Activated T-cell treated with anti-CD3 and anti-CD28 coated beads, Interleukin-2, amount 50 U/mL, for 48 hours (primary cell): ENCODE measurements at places on chromosomes 4 and X.
A peak's percentile ranks its signal among the peaks of the same experiment; 100 is the strongest.

- no peak for DNase-seq
These were observed 6.0 kb downstream of the PROM1 start for GRCh38 chr4:16077786-16078185.

- DNase-seq, result no peak
These were observed 760.2 kb downstream of the RAB28 start for GRCh38 chr4:12723849-12724447.

- no peak for DNase-seq
These were observed 682.6 kb upstream of the GNPDA2 start for GRCh38 chr4:45408996-45409395.

DNA sequence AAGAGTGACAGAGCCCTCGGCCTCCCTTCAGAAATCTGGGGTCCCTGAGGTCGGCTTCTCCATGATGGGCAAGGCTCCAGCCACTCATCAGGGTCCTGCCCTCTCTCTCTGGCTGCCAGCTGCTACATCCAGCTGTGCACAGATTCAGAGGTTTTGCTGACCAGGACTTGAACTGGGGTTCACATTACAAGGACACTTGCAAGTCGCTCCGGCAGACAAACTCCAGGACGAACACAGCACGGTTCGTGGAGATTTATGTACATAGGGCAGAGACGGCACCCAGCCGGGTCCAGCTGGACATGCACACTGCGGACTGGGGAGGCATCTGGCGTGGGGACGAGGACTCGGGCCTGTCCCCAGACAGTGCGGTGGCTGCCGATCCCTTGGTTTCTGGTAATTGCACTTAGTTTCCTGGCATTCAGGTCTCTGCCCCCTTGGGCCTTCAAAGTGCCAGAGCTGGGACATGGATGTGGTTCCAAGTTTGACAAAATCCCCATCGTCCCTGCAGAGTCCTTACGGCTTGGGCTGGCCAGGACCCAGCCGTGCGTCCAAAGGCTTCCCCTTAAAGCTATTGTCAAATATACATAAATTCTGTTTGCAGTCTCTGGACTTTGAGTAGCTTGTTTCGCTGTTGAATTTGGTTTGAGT is 6.2 kb upstream of the C4orf50 start:
- DNase-seq, result no peak

DNA sequence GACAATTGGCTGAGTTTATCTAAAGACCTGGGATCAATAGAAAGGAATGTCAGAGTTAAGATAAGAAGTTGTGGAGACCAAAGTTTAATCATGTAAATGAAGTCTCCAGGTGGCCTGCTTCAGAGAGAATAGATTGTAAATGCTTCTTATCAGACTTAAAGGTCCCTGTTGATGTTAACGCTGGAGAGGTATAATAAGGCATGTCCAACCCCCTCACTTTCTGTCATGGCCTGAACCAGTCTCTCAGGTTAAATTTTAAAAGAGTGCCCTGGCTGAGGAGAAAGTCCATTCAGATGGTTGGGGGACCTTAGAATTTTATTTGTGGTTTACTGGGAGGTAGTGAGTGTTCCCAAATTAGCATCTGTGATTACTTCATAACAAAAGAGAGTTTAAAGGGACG is 86.7 kb downstream of the AKAP4 start:
- no peak for DNase-seq

DNA sequence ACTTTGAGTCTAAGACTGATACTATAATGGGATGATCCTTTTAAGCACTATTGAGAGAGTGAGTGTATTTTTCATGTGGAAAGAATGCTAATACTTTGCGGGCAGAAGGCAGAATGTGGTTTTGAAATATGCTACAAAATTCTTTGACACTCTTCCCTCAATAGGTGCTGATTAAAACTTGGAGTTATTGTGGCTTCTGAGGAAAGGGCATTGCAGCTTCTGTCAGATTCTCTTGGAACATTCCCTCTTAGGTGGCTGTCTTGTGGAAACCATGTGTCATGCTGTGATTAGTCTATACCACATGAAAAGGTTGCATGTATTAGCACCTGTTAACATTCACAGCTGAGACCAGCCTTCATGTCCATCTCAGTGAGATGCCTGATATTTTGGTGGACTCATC is 547.0 kb downstream of the STIM2 start:
- no peak for DNase-seq

DNA sequence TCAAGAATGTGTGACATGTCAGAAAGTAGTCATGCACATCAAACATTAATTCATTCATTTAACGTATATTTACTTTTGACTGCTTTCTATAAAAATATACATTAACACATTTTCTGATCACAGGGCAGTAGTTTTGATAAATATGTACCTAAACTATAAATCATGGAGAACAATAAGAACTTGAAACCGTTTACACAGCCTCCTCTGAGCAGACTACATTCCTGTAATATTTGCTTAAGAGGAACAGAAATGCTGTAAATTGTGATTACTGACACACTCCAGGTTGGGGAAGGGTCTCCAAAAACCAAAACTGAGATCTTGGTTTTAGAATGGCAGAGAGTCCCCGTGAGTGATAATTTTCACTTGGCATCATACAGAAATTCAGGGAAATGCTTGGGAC is 120.7 kb upstream of the PPARGC1A start:
- no peak for DNase-seq

GRCh38 chr4:17701138-17701839 is 80.1 kb downstream of the FAM184B start:
- DNase-seq, result no peak

GRCh38 chr4:3030566-3031356 is 43.6 kb downstream of the HTT-AS start:
- DNase-seq, result no peak

DNA sequence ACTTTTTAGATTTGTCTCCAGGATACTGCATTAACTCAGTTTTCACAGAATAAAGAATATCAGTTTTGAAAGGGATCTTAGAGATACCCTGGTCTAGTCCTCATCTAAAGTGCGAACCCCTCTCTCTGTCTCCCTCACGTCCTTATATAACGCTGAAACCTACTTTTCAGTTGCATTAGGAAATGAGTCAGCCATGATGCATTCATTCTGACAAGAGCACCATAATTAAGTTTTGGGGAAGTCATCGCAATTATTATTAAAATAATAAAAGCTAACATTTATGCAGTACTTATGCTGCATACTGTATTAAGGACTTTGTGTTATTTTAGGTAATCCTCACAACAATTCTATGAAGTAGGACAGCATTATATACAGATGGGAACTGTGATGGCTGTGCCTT is 116.1 kb downstream of the REELD1 start:
- DNase-seq, result no peak

- DNase-seq, result no peak
These were observed 120.7 kb downstream of the GLRA3 start for GRCh38 chr4:174708381-174708780.

DNA sequence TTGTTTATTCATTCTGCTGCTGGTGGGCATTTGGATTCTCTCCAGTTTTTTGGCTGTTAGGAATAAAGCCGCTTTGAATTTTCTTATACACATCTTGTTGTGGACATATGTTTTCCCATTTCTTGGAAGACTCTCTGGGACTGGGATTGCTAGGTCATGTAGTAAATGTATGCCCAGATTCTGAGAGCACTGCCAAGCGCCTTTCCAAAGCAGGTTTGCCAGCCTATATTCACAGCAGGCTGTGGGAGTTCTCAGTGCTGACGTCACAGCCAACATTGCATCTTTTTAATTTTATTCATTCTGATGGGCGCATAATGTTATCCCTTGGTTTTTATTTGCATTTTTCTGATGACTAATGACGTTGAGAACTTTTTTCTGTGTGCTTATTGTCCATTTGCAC is 24.1 kb downstream of the TMEM271 start:
- no peak for DNase-seq

DNA sequence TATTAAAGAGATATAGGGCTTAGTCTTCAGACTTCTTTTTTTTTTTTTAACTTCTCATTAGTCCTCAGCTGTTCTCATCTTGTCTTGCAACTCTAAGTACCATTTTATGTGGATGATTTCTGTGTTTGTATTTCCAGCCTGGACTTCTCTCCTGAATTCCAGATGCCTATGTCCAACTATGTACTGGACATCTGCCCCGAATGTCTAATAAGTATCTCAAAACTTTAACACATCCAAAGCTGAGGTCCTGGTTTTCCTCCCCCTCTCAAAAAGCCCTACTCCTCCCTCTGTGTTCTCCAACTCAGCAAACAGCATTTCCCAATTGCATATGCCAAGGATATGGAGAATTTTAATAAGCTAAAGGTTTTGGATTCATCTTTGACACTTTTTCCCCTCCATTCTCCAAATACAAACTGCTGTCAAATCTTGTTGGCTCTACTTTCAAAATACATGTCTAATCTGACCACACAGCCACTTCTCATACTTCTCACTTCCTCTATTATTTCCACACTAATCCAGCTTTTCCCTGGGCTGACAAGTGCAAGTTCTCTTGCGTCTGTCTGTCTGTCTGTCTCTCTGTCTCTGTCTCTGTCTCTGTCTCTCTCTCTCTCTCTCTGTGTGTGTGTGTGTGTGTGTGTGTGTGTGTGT is 79.8 kb downstream of the CLCN5 start:
- DNase-seq, result no peak

GRCh38 chrX:106862972-106863688 is 40.0 kb downstream of the RIPPLY1 start:
- peak; percentile 49 for DNase-seq

DNA sequence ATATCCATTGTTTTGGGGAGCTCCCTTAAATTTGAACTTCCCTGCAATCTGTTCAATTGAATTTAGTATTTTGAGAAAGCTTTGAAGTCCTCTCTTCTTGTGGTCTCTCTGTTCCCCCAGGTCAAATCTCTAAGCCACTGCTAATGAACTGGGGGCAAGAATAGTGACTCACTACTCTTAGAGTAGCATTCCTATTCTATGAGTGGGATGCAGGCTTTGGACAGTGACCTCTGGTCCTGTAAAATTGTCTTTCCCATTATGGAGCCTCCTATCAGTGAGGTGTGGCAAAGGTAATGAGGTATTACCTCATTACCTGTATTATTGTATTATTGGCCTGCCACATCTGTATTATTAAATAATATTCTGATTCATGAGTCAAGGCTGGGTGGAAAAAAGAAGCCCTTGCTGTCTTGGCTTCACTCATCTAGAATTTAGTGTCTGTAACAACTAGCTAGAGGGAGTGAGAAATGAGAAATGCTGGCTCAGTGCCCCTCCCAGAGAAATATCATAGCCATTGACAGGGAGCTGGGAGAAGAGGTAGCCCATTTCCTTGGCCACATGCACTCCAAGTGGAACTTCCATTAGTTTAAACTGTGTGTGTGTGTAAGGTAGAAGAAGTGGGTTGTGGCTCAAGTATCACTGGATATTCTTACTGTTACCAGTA is 393.9 kb upstream of the CTSO start:
- DNase-seq, result no peak

DNA sequence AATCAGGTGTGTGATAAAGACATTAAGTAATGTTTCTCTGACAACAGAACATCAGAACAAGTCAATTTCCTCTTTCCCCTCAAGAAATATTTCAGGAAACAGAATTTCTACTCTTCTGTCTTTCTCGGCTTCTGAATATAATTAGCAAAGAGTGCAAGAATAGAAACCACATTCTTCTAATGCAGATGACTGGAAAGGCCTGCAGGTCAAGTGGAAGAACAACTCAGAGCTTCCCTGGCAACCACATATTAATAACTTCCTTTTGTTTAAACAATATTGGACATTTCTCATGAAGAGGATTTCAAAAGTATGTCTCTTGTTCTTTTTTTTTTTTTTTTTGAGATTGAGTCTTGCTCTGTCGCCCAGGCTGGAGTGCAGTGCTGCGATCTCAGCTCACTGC is 225.5 kb downstream of the PARM1 start:
- no peak for DNase-seq

GRCh38 chr4:118265312-118266144 is 87.3 kb downstream of the PRSS12 start:
- DNase-seq, result peak; percentile 67

- no peak for DNase-seq
These were observed 118.8 kb downstream of the GABRA2 start for GRCh38 chr4:46270986-46271596.

GRCh38 chr4:109913596-109914241 is 1.0 kb downstream of the EGF start:
- no peak for DNase-seq

DNA sequence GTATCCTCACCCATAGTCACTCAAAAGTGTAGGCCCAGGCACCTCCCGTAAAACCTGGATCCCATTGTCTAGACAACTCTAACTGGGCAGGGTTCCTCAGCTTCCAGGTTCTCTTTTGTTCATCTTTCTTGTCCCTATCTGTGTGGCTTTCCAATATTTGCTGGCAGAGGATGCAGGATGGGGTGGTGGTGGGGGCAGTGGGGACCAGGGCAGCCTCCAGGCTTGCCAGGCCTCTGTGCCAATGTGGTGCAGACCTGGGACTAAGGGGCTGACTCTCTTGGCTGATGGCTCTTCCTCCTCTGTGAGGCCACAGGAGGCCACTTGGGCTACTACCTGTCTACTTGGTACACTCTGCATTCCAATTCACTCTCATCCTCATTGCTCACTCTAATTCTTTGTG is 76.4 kb downstream of the NBDY start:
- no peak for DNase-seq

GRCh38 chr4:98946359-98946758 is 17.4 kb upstream of the EIF4E start:
- no peak for DNase-seq

DNA sequence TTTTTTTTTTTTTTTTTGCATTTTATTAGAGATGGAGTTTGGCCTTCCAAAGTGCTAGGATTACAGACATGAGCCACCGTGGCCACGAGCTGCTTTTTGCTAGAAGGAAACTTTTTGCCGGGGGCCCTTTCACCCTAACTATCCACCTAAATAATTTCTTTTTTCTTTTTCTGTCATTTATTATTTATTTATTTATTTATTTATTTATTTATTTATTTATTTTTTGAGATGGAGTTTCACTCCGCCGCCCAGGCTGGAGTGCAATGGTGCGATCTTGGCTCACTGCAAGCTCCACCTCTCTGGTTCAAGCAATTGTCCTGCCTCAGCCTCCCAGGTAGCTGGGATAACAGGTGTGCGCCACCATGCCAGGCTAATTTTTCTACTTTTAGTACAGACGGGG is 303.9 kb downstream of the ASMT start:
- DNase-seq, result no peak
